ENCODE measurements at places on chromosomes 4 and X.

GRCh38 chr4:76296286-76296820, 10.2 kb upstream of the STBD1 start:
- no peak for DNase-seq

GRCh38 chr4:184385705-184386141, 88.6 kb downstream of the IRF2 start:
- no peak for DNase-seq

DNA sequence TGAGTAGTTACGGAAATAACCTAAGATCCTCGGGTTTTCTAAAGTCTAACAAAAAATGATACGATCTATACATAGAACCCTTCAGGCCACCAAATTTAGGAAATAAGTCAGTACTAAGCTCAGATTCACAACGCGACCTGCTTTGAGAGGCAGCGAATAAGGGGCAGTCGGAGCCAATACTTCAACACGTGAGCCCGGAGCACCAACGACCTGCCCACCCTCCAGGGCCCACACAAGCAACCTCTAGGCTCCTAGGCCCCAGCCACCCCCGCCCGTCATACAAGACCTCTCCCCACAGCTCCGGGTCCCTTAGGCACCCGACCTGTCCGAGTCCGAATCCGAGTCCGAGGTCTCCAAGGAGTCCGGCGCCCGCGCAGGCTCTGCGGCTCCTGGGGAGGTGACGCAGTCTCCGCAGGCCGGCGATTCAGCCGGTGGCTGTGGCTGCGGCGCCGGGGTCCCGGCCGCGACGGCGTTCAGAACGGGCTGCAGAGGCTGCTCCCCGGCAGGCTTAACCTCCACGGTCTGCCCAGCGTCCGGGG, 580 bp downstream of the NAF1 start:
- peak; percentile 38 for DNase-seq

- no peak for DNase-seq
Measured at GRCh38 chrX:129957241-129958082, 25.0 kb upstream of the BCORL1 start.

GRCh38 chrX:154046031-154046781, 26.5 kb upstream of the IRAK1 start:
- no peak for DNase-seq

- DNase-seq: no peak
Measured at GRCh38 chr4:87152310-87153041, 67.9 kb downstream of the KLHL8 start.

- no peak for DNase-seq
Measured at GRCh38 chr4:158080354-158080753, 92.5 kb downstream of the GASK1B start.
